ENCODE measurements at places on chromosomes 13 and 19.
A peak's percentile ranks its signal among the peaks of the same experiment; 100 is the strongest.

GRCh38 chr13:99590519-99591011 is 89.3 kb downstream of the TM9SF2 start:
- DNase-seq = no peak

GRCh38 chr13:113930671-113931637 is 42.9 kb downstream of the C13orf46 start:
- DNase-seq = no peak

- DNase-seq = peak; percentile 40
Measured at GRCh38 chr19:42091742-42092141, 15.8 kb downstream of the ZNF574 start.

- no peak for DNase-seq
Measured at GRCh38 chr19:28569132-28570131, 643.5 kb downstream of the UQCRFS1 start.

DNA sequence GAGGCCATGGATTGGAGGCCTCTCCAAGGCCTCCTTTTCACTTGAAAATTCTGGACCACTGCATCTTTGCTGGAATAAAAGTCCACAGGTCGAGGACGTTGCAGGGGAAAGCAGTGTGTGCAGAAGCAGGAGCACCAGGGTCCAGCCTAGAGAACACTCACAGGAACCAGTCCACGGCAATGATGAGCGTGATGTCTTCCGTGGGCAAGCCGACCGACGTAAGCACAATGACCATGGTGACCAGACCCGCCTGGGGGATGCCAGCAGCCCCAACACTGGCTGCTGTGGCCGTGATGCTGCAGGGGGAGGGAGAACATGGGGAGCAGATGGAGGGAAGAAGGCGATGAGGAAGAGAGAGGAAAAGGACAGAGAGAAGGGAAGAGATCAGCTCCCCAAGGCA is 11.5 kb downstream of the OR7C2 start:
- no peak for DNase-seq

- no peak for DNase-seq
Measured at GRCh38 chr19:31612873-31613272, 263.6 kb upstream of the TSHZ3 start.

- DNase-seq = peak; percentile 34
Measured at GRCh38 chr13:36673838-36674326, at the start of gene SERTM1. Gene SERTM1 (plus strand): TSS chr13:36674020. CDS start chr13:36695079, 21,059 bp downstream.

GRCh38 chr19:44807652-44808462 is 1.0 kb upstream of the BCAM start:
- DNase-seq = peak; percentile 59

Data from fibroblast of skin of right quadriceps (primary cell).